ENCODE measurements at places on chromosomes 3 and 15.

DNA sequence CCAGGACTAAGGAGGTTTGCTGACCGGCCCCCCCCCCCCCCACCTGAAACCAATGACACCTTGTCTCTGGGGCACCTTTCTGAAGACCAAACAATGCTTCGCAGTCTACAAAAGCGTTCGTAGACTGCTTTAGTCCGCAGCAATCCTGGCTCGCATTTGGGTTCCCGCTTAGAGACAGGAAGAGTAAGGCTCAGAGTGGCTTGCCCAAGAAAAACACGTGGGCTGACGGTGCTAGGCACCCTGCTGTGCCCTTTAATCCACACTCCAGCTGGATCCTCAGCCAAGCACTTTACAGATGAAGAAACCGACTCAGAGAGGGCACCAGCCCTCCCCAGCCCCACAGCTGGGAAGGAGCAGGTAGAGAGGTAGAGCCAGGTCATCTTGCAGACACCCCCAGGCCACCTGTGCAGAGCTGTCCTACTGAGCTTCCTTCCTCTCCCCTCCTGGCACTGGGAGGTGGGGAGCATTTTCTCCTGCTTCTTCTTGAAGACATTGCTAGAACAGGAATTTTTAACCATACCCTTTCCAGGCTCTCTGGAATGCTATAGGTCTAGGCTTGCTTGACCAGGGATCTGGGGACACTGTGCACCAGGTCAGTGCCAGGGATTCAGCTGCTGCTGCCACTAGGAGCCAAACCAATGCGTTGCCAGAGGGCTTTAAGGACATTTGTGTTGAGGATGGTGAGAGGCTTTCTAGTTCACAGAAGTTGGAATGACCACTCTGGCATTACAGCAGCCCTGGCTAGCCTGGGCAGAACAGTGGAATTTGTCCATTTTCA, 1.0 kb upstream of the KLF15 start:
- DNase-seq = no peak

GRCh38 chr3:94156626-94157025, 93.8 kb downstream of the NSUN3 start:
- DNase-seq = no peak

GRCh38 chr3:16374047-16374934, 109.3 kb downstream of the OXNAD1 start:
- DNase-seq = no peak

GRCh38 chr3:98739266-98739665, 23.9 kb upstream of the ST3GAL6 start:
- DNase-seq = no peak

DNA sequence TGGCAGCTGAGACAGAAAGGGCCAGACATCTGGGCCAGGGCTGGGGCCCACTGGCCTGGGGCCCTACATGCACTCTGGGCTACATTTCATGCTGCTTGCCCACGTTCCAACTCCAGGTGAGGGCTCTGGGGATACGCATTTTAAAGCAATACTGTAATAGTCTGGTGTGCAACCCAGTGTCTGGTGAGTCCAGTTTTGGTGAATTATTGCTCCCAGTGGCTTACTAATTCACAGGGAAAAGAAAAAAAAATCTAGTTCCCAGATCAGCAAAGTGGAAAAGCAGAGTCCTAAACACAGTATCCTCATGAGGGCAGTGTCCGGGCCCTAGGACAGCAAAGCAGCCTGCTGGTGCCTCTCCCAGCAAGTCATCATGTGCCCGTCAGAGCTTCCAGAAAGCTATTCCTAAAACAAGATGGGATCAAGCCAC, 82.4 kb downstream of the CCNL1 start:
- DNase-seq = no peak

- DNase-seq = peak; percentile 48
These were observed 10.4 kb downstream of the SLITRK3 start for GRCh38 chr3:165185707-165186327.

- DNase-seq = no peak
These were observed 302.0 kb downstream of the WDR72 start for GRCh38 chr15:53457479-53457878.

GRCh38 chr3:171110715-171111114, 84.2 kb upstream of the SLC2A2 start:
- DNase-seq = no peak

DNA sequence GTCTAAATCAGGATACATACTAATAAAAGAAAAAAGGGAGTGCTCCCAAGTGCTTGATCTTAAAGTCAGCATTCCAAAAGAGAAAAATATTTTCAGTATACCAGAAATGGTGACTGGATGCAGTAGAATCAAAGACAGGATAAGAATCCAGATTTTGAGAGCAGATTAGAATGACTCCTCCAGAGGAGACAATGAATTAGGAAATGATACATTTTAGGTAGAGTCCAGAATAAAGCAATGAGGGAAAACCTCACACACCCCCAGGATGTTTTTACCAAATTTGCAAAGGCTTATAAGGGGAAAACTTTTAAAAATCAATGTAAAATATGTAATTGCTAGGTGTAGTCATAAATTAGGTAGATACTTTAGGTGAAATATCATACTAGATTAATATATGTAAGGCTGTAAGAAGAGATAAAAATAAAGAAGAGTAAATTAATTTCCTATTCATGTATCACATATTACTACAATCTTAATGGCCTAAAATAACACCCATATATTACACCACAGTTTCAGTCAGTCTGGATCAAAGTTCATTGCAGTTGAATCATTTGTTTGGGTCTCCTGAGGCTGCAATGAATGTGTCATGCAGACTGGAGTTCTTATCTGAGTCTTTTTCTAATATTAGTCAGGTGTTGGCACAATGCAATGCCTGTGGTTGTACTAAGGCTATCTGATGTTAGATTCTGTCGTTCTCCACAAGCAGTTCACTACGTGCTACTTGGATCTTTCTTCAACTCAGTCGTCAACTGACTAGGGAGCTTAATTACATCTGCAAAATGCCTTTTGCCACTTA, 547.8 kb upstream of the EPHA6 start:
- peak; percentile 22 for DNase-seq

DNA sequence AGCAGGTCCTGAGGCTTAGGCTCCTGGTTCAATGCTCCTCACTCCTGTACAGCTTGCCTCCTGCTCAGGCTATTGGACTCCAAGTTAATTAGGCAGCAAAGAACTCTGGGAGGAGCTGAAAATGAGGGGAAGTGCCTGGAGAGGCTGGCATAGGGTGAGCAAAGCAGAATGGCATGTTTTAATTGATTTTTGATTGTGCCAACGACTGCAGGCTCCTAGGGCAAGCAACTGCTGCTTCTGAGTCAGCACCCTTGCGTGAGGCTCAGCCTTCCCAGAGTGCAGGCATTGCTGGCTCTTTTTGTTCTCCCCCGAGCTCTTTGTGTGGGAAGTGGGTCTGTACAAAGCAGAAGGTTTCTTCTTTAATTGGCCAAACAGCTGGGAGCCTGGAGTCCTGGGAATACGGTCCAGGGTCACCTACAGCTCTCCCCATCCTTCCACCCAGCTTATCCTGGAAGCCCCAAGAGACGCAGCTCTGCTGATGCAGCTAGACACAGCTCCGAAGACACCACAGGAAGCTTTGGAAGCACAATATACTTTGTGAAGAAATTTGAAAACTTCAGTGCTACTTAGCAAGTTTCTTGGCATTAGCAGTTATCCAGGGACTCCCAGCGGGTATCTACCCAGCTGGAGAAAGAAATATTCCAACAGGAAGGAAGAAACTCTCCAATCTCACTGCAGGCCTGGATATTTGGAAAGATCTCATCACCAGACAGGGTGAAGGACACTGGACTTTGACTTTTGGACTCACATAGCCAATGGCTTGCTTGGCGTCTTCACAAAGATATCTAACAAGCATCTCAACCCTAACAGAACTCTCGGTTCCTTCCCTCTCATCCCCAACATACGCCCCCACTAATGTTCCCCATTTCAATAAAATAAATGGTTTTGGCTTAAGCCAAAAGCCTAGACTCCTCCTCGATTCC, 76.8 kb downstream of the BDH1 start:
- no peak for DNase-seq

GRCh38 chr15:94300612-94301011, 69.3 kb downstream of the MCTP2 start:
- no peak for DNase-seq

GRCh38 chr15:98946301-98947255, 61.0 kb downstream of the PGPEP1L start:
- DNase-seq = no peak

GRCh38 chr3:52670621-52671521, 14.8 kb downstream of the PBRM1 start:
- peak; percentile 100 for DNase-seq

- DNase-seq = peak; percentile 14
These were observed 88.0 kb downstream of the EDEM1 start for GRCh38 chr3:5275529-5275928.

- DNase-seq = no peak
These were observed 66.0 kb downstream of the TRIM69 start for GRCh38 chr15:44802336-44802735.

DNA sequence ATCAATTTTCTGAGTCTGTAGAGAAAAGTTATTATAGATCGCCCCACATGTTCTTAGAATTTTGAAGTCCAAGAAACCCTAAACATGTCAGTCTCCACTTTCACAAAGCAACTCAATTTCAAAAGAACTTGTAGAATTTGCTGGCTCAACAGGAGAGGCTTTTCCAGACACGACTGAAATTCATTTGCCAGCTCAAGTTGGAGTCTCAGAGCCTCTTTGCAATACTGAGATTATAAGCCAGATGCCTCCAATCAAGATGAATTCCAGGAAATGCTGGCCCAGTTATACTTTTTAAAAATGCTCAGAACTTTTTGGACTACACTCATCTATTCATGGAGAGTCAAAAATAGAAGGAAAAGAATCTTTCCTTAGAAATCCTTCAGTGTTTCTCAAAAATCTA, 56.9 kb upstream of the NLGN1 start:
- DNase-seq = no peak

GRCh38 chr15:67039384-67040075, 25.9 kb upstream of the SMAD3 start:
- no peak for DNase-seq

- peak; percentile 42 for DNase-seq
These were observed 1.4 kb upstream of the PDHB start for GRCh38 chr3:58434990-58435389.

- no peak for DNase-seq
These were observed 20.9 kb upstream of the AMOTL2 start for GRCh38 chr3:134395103-134395502.

DNA sequence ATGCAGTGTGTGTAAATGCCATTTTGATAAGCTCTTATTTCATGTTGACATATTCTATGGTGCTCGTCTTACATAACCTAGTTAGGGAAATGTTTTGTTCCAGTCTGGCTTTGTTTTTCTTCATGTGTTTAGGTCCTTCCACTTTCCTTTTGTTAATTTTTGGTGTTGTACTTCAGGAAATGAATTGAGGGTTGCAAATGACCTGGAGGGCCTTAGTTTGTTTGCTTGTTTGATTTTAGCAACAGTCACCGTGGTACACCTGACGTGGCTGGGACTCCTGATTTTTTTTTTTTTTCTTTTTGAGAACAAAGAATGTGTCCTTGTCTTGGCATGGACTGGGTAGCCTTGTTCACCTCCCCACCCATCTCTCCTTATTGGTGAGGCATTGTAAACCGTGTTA, 114.8 kb downstream of the IGF1R start:
- DNase-seq = no peak

DNA sequence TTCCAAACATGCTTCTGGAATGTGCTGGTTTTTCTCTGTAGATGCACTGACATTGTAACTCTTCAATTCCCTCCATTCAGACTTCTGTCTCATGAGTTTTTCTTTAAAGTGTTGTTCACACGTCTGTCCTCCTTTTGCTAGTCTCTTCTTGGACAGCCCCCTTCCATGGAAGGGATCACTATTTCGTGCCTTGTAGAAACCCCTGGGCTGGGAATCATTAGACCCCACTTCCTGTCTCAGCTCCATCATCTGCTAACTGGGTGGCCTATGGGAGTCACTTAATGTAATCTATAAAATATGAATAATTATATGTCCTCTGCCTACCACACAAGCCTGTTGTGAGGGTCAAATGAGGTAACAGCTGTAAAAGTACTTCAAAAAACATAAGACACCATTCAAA, 110.6 kb downstream of the THSD4 start:
- DNase-seq = no peak

DNA sequence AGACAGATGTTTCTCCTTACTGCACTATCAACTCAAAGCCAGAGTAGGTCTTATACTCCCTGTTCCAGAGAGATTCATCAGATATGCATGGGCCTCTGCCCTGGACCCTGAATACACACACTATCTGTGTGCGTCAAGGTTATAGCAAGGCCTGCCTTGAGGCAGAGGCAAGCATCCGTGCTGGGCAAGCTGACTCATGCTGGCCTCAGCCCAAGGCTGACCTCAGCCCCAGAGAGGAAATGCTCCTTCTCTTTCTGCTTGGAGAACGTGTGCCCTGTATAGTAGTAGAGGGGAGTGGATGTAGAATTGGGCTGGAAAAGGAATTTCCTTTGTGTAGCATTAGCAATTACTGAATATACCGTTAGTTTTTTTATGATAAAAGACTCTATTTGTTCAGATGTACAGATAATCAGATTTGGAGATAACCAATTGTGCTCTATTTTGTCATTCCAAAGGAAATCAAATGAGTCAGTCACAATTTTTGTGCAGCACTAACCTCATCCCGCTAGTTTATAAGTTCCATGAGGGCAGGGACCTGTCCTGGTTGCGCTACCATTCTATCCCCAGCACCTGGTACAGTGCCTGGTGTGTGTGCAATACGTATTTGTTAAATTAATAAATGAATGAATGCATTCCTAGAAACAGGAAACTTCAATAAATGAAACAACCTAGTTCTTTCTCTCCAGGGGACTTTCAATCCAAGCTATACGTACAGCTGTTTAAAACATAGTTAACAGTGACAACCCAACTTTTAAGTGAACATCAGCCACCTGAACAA, 13.3 kb upstream of the PAQR9 start:
- DNase-seq = peak; percentile 96

DNA sequence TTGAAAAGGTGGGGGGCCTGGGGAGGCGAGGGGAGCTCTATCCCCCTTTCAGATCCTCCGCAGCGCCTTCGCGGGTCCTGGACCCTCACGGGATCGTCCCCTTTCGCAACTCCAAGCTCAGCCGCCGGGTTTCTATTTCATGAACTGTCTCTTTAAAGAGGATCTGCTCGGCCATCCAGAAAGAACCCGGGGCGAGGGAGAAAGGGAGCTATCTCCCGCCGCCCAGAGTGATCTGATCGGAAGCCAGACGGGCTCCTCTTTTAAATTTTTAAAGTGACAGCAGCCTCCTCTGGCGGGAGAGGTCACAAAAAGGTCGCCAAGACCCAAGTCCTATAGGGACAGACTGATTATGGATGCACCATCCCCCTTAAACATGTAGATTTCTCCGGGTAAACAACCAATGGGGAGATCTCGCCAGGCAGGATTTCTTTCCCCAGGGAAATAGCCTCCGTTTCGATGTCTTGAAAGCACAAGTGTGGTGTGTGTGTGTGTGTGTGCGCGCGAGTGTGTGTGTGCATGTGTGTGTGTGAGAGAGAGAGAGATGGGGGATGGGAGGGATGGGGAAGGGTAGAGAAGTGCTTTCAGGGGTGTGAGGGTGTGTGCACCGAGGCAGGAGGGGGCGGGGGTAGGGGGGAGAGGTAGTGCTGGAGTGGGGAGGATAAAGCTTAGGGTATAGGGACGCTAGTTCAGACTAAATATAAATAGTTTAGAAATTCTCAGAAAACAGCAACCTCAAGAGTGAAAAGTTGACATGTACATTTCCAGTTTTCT, 516.1 kb downstream of the MECOM start:
- DNase-seq = peak; percentile 62

Data from iris pigment epithelial cell (primary cell).